ENCODE measurements at places on chromosomes 12 and 14. TPM values are rescaled to one million over a fixed set of nuclear protein-coding genes. Genes with fewer than 3 reads are reported as not detected.

GARIN6 gene
- not detected for total RNA-seq

DNA sequence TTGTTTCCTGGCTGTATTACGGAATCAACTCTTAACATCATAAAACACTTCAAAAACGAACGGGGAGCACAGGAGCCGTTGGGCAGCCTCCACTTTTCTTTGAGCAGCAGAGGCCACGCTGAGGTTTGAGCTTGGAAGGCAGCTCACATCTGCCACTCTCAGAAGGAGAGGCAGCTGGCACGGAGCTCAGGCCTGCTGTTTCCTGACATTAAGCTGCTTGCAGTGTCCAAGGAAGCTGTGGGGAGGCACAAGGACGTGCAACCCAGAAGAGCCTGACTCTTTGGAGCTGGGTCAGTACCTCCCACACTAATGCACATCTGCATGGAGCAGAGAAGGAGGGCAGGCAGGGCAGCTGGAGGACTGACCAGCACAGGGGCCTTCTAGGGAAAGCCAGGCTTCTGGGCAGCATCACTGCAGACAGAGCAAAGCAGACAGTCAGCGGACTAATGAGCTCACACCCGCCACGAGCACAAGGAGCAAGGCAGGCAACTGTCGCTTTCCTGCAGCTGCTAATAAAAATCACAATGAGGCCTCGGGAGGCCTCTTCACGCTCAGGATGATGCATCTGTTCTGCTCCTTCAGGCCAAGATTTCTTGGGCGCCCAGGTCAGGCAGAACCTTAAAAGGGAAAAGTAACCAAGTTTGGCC lies 211.1 kb downstream of the GLT1D1 start:
- H3K27ac ChIP-seq = no peak overlapping the region
- no peak for DNase-seq
- no peak overlapping the region for H3K4me3 ChIP-seq
- H3K4me1 ChIP-seq = no peaks in the 10 kb centered on the region

DNA sequence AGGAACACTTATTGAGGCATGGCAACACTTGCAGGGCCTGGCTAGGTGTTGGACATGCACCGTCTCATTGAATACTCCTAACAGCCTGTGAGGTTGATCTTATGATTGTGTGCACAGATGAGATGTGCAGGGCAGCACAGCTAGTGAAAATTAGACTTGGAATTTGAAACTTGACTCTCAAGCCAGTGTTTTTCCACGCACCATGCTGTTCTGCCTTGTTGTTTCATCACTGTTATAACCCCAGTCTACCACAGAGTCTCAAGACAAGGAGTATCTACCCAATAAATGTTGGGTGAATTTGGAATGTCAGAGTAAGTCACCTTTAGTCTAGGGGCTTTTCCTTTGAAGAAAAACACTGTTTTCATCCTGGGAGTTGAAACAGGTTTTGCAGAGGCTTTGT lies 55.8 kb upstream of the LRIG3 start:
- H3K27ac ChIP-seq = no peak overlapping the region
- no peaks in the 10 kb centered on the region for H3K27me3 ChIP-seq
- DNase-seq = no peak
- peaks cover 3% of the 10 kb centered on the region for H3K4me1 ChIP-seq
- no peaks in the 10 kb centered on the region for H3K36me3 ChIP-seq

DNA sequence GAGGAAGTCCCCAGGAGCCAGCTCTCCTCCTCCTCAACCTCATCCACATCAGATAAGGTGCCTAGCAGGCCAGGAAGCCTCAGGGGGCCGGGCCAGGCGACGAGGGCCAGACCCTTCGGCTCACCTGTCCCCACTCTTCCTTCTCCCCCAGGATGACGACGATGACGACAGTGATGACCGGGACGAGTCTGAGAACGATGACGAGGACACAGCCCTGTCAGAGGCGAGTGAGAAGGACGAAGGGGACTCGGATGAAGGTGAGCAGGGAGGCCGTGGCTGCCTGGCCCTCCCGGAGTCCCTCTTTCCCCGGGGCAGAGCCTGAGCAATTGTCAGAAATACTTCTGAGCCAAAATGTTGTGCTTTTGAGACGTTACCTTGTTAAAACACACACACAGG lies 13.8 kb downstream of the SETD1B start:
- no peak for DNase-seq
- H3K27ac ChIP-seq = no peak overlapping the region
- H3K4me1 ChIP-seq = peaks cover under 1% of the 10 kb centered on the region

- H3K27me3 ChIP-seq = 0 out of 2 replicates have a peak, but pooled peaks cover under 1% of the 10 kb centered on the region
- H3K36me3 ChIP-seq = no peaks in the 10 kb centered on the region
- peaks cover 5% of the 10 kb centered on the region for H3K4me1 ChIP-seq
- no peak for DNase-seq
These were observed 17.1 kb downstream of the IRAK3 start for GRCh38 chr12:66206141-66206540.
